ENCODE measurements at places on chromosomes 7 and 10.

DNA sequence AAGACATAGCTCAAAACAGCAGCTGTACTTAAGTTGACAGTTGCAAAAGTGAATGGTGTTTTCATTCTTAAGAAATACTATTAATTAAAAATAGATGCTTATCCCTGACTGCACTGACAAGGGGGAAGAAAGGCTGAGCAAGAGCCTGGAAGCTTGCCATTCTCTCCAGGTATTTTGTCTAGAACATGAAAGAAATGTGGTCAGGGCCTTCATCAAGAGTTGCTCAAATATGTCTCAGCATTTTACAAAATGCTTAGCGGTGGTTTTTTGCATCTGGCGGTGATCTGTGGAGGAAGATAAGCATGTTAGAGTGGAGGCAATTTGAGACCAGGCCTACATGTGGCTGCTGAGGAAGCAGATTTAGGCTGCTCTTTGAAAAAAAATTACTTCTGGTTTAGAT, 46.4 kb upstream of the CC2D2B start:
- no peak for DNase-seq

- DNase-seq = no peak
Observed at GRCh38 chr7:91151916-91152315, 112.3 kb upstream of the FZD1 start.

GRCh38 chr7:27031289-27032172, 64.3 kb downstream of the HOXA1 start:
- DNase-seq = no peak

GRCh38 chr10:46247808-46248569, 38.8 kb upstream of the ANTXRL start:
- no peak for DNase-seq

- peak; percentile 76 for DNase-seq
Observed at GRCh38 chr7:92717993-92718716, 118.2 kb downstream of the CDK6 start.
